Stimulated activated CD4-positive, alpha-beta T cell treated with anti-CD3 and anti-CD28 coated beads, Interleukin-15, amount 100 ng/mL, for 48 hours (primary cell): ENCODE measurements at places on chromosomes 6 and 20.

DNA sequence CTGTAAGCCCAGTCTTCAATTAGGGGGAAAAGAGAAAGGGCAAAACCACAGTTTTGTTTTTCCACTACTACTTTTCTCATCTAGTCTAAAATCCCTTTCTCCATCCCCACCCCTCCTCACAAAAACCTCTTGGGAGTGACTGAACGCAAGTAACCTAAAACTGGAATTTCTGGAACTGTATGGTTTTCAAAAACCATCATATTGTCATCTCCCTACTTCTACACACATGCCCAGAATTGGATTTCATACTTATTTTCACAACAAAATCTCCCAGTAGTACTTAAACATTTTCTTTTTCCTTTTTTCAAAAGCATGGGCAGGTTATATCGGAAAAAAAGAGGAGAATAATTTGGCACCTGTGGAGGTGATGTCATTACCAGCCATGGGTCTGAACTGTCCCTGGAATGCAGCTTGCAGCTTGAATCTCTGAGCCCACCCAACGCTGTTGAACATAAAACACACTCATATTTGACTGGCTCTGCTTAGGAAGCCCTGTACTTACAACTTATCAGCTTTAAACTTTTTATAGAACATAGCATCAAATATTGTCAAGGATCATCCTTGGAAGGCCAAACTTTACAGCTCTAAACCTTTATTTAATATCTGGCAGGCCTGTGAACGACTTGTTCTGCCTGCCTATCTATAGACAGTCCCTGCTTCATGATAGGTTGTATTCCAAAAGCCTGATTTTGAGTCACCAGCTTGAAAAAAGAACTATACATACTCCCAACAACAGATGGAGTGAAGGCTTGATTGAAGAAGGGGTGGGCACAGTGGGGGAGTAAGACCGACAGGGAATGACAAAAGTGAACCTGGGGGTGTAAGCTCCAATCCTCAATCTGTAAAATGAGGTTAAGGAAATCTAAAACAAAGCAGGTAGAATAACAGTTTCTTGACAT is 59.3 kb downstream of the EPB41L2 start:
- no peak for DNase-seq

DNA sequence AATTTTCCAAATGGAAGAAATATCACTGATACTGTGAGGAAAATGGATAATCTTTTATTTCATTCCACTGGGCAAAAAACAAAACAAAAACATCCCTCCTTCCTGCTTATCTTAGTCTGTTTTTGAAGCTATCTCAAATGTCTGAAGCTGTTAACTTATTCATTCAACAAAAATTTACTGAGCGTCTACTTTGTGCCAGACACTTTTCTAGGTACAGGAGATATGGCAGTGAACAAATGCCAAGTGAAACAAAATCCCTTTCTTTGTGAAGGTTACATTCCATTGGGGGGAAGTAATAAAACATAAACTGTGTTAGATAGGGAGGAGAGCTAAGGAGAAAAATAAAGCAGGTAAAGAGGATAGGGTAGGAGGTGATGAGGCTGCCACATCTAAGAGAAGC is 47.5 kb downstream of the TNFRSF21 start:
- DNase-seq: no peak

DNA sequence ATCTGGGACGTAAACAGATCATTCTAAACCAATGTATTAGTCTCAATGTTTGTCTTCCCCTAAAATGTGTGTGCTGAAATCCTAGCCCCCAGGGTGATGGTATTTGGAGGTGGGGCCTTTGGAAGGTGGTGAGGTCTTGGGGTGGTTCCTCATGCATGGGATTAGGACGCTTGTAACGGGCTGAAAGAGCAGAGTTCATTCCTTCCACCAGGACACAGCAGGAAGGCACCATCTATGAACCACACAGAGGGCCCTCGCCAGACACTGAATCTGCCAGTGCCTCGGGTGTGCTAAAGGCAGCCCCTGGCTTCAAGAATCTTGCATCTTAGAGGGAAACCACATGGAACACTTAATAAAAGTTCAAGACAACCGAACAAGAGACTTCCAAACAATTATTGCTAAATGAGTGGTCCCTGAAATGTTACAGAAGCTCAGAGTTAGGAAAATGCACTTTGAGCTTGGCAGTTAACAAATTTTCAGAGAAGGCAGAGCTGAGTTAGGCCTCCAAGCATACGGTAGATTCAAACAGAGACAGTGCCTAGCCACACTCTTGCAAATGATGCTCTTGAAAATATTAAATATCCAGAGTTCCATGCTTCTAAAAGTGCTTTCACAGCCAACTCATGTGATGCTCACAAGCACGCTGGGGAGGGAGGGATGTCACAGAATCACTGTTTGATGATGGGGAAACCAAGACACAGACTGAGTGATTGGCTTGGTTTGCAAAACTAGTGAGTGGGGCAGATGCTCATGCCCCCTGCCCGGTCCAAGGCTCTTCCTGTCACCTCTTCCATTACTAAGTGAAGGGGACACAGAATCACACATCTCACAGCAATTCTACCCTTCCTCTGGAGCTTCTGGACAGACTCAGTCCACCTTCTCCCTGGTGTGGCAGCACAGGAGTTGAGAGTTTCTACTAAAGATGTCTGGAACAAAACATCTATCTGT is 27.4 kb downstream of the TBC1D7 start:
- no peak for DNase-seq

GRCh38 chr6:112485120-112485826 is 138.1 kb downstream of the RFPL4B start:
- DNase-seq: no peak

GRCh38 chr6:118844915-118845314 is 49.0 kb upstream of the ASF1A start:
- DNase-seq: no peak

- no peak for DNase-seq
Measured at GRCh38 chr6:23170049-23170448, 600.7 kb downstream of the HDGFL1 start.

GRCh38 chr6:53673162-53673727 is 7.7 kb upstream of the KLHL31 start:
- DNase-seq: no peak

GRCh38 chr6:25329161-25329817 is 50.1 kb downstream of the CARMIL1 start:
- DNase-seq: no peak
